Lower leg skin (tissue), 4 donors: ENCODE measurements at places on chromosomes 13 and 19. TPM values are rescaled to one million over a fixed set of nuclear protein-coding genes. Genes with fewer than 3 reads are reported as not detected.

DNA sequence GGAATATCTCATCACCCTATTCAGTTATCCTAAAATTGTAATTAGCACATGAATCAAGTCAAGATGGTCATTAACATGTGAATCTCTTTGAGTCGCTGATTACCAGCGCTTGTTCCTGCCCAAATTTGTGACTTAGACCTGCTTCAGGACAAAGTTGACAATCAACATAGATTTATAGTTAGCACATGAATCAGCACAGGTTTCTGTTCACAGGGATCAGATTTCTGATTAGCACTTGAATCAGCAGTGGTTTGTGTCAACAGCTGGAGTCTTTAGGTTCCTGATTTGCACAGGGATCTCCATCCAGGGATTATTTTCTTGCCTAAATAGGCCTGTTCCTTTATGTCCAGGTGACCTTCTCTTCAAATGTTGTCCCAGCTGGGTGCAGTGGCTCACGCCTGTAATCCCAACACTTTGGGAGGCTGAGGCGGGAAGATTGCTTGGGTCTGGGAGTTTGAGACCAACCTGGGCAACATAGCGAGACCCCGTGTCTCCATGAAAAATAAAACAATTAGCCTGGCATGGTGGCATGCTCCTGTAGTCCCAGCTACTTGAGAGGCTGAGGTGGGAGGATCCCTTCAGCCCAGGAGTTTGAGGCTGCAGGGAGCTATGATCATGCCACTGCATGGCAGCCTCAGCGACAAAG, 3.8 kb upstream of the LRFN3 start:
- DNase-seq: no peak

- DNase-seq: no peak
These were observed 64.1 kb downstream of the SLC15A1 start for GRCh38 chr13:98688373-98688772.

GRCh38 chr13:110133425-110134235, 173.3 kb downstream of the COL4A1 start:
- no peak for DNase-seq

DNA sequence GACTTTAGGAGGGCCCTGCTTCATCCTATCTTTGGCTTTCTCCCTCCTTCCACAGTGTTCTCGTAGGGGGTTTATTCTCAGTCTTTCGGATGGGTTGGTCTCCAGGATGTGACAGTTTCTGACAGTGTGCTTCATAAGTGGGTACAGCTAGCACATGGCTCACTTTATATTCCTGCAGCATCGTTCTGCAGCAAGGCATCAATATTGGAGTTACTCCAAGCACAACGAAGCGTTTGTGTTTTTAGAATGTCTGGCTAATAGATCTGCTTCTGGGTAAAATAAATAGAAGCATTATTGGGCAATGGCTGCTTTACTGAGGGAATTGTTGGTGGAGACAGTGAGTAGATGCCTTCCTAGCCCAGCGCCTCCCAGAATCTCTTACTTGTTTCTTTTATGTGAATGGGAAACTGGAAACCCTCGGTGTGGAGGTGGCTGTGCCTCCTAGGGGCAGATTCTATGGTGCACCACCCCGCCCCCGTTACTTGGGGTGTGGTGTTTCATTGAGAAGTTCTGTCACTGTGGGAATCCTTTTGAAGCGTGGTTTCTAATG, 2.0 kb downstream of the FARP1 start:
- no peak for DNase-seq

GRCh38 chr19:13023656-13024055, 28.4 kb downstream of the NFIX start:
- DNase-seq: no peak

- DNase-seq: no peak
These were observed 125.4 kb upstream of the USP29 start for GRCh38 chr19:56994251-56995017.

- DNase-seq: no peak
These were observed 158.7 kb downstream of the TM9SF2 start for GRCh38 chr13:99659866-99660554.

GRCh38 chr19:5321851-5322681, 18.5 kb downstream of the PTPRS start:
- no peak for DNase-seq

GRCh38 chr13:93226623-93227279, at the start of gene GPC6:
TSS of gene GPC6 (plus strand) at chr13:93226807.
- DNase-seq: no peak

GRCh38 chr19:15072930-15073647, 8.9 kb upstream of the OR1I1 start:
- DNase-seq: no peak

DNA sequence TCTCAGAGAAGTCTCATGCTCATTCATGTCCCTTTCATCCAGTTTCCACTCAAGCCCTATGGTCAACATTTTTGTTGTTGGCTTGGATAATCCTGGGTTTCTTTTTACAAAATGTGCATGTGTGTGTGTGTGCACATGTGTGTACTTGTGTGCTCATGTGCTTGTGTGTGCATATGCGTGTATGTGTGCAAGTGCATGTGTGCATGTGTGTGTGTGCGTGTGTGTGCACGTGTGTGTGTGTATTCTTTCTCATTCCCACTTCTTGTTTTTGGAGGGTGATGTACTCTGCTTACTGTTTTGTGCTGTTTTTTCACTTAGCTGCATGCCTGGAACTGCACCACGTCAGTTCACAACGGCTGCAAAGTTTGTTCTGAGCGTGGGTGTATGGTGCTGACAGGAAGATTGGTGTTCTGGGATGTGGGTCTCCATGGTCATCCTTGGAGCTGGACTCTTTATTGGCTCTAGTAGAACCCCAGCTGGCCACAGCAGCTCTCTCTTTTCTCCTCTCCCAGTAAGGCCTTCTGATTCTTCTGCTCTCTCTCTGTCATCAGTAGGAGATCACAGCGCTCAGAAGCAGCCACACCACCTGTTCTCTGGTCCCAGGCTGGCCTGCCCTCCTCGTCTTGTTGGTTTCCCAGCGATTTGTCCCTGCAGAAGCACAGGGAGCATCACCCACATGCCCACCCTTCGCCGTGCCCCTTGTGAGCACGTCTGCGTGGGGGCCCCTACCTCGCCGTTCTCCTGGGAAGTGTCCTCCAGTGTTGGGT, 60.8 kb downstream of the SOX1 start:
- peak; percentile 45 for DNase-seq

GRCh38 chr13:47794963-47795362, 206.1 kb downstream of the SUCLA2 start:
- DNase-seq: no peak

- no peak for DNase-seq
These were observed 228.3 kb downstream of the TSHZ3 start for GRCh38 chr19:31120952-31121351.

DNA sequence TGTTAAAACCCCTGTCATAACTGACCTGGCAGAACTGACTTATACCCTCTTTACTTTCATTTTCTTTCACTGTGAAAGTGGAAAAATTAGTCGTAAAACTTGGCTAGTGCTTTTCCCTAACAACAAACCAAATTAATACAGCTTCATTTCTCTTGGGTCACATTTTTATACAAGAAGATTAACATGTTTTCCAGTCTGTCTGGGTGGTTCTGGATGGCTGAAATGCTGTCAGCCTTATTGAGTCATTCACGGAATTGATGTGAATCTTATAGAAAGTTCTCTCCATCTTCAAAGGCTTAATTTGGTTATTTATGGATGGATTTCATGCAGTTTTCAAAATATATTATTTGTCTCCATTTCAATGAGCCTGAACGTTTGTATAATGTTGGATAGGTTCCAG, 440.0 kb downstream of the KCTD12 start:
- no peak for DNase-seq

GRCh38 chr19:17220207-17220758, 5.1 kb downstream of the USE1 start:
- no peak for DNase-seq

GRCh38 chr13:45422731-45423292, 4.6 kb upstream of the SLC25A30 start:
- DNase-seq: no peak

DNA sequence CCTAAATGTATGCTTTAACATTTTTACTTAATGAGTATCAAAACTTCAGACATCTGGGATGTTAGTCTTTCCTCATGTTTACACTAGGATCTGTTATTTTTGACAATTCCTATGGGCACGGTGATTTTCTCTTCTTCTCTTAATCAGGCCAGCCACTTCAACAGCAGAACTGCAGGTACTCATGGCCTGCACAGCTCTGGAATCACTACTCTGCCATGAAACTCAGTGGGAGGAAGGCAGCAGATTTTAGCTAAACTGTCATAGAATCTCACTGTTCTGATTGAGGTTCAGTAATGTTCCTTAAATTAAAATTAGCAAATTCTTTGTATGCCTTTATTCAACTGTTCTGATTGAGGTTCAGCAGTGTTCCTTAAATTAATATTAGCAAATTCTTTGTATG, 1083.0 kb downstream of the SLITRK5 start:
- no peak for DNase-seq

DNA sequence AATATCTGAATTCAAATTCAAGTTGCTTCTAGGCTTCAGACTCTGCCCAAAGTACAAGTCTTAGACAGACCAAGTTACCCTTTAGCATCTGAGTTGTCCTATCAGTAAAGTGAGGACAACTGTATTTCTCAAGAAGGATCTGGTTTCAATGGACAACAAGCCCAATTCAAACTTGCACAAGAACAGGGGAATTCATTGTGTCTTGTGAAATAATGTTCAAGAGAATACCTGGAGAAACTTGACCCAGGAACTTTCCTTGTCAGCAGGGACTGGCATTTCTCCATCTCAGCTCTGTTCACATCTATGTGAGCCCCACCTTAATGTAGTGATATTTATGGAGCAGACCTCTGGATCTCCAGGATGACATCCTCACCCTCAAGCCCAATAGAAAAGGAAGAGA, 894.9 kb upstream of the SLC10A2 start:
- no peak for DNase-seq

GRCh38 chr13:80361883-80362327, 21.0 kb upstream of the SPRY2 start:
- no peak for DNase-seq

- no peak for DNase-seq
These were observed 63.8 kb downstream of the RNF17 start for GRCh38 chr13:24827799-24828198.

GRCh38 chr19:29504454-29504853, 21.3 kb upstream of the VSTM2B start:
- no peak for DNase-seq

GRCh38 chr19:39590265-39590664, 12.1 kb upstream of the LGALS13 start:
- no peak for DNase-seq

The GFY gene
- total RNA-seq: not detected

The CEBPA gene
- total RNA-seq: 297 TPM

The UQCR11 gene
- 71.8 TPM for total RNA-seq

The NFIC gene
- total RNA-seq: 165 TPM

The ZNF554 gene
- 8.6 TPM for total RNA-seq

The PRKCG gene
- total RNA-seq: not detected

The MCEMP1 gene
- not detected for total RNA-seq

The CEACAM18 gene
- total RNA-seq: not detected

The GDF15 gene
- total RNA-seq: 5.1 TPM

The SLC6A16 gene
- 1.2 TPM for total RNA-seq
